Activated naive CD4-positive, alpha-beta T cell treated with anti-CD3 and anti-CD28 coated beads for 36 hours (primary cell): ENCODE measurements at places on chromosomes 2 and 18. TPM values are rescaled to one million over a fixed set of nuclear protein-coding genes. Genes with fewer than 3 reads are reported as not detected.

GRCh38 chr2:134183679-134184078, 70.2 kb upstream of the MGAT5 start:
- no peak for DNase-seq

- no peak for DNase-seq
Observed at GRCh38 chr2:234715671-234716250, 218.9 kb upstream of the ARL4C start.

LIPG gene
- total RNA-seq = 0.22 TPM

DLX1 gene
- not detected for total RNA-seq

PRADC1 gene
- total RNA-seq = 10.1 TPM
